Activated CD4-positive, alpha-beta T cell treated with anti-CD3 and anti-CD28 coated beads for 48 hours (primary cell): ENCODE measurements at places on chromosomes 2 and 18.

- DNase-seq: no peak
Observed at GRCh38 chr2:170189757-170190156, 11.8 kb downstream of the MYO3B start.

DNA sequence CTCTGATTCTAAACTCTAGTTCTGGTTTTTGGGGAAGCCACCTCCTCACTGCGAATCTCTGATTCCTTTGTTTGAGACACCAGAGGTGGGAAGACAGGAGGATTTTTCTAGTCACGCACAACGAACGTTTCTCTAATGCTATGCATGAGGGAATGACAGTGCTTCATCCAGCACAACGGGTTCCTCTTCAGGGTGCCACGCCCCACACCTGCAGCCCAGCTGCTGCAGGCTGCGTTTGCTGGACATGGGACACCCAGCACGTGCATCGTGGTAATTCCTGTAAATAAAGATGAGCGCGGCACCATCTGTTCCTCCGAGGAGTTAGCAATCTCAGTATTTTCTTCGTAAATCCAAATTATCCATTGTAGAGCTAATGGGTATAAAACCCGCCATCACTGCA, 37.5 kb upstream of the TPO start:
- DNase-seq: no peak

GRCh38 chr18:23188068-23188760, 52.9 kb downstream of the CABLES1 start:
- no peak for DNase-seq

- no peak for DNase-seq
Observed at GRCh38 chr18:79178113-79178531, 108.9 kb downstream of the ATP9B start.

GRCh38 chr2:207469943-207470729, 59.6 kb upstream of the CREB1 start:
- no peak for DNase-seq

DNA sequence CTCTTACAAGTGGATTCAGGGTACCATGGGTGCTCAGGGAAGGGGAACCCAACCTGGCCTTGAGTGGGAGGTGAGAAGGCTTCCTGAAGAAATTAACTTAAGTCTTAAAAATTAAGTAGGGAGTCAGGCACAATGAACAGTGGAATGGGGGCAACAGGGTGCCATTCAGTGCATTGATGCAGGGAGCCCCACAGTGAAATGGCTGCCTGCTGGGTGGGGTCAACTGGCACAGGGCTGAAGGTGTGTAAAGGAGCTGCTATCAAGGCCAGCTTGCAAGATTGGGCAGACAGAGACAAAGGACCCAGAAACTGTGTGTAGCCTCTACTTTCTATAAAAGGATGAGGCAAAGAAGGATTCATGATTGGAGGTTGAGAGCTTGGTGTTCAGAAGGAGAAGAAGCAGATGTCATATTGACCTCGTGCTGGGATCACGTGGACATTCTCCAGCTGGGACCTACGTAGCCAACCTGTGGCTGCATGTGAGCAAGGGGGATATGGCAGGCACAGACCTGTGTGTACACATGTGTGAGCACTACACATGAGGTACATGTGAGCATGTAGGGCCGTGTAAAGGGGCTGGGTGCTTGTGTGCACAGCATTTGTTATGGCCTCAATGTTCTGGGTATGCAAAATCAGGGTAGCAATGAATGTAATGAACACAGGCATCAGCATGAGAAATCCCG, 209.5 kb upstream of the HAAO start:
- DNase-seq: no peak

- no peak for DNase-seq
Observed at GRCh38 chr2:43419876-43420275, 176.0 kb downstream of the THADA start.

- no peak for DNase-seq
Observed at GRCh38 chr2:74851191-74851566, 17.3 kb downstream of the HK2 start.

DNA sequence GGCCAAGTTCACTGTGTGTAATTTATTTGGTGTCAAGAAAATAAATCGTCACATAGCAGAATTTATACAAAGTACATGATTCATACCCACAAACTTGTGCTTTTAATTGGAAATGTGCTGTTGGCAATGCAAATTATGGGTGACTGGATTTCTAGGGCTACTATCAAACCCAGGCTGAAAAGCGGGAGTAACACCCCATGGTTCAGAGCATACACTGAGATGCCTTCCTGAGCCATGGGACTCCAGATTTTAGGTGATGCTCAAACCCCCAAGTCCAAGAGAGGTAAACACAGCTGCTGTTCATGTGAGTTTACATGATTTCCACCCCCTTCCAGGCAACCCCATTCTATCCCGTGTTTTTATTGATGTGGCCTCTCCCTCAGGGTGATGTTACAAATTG, 565.9 kb upstream of the ID2 start:
- DNase-seq: no peak

DNA sequence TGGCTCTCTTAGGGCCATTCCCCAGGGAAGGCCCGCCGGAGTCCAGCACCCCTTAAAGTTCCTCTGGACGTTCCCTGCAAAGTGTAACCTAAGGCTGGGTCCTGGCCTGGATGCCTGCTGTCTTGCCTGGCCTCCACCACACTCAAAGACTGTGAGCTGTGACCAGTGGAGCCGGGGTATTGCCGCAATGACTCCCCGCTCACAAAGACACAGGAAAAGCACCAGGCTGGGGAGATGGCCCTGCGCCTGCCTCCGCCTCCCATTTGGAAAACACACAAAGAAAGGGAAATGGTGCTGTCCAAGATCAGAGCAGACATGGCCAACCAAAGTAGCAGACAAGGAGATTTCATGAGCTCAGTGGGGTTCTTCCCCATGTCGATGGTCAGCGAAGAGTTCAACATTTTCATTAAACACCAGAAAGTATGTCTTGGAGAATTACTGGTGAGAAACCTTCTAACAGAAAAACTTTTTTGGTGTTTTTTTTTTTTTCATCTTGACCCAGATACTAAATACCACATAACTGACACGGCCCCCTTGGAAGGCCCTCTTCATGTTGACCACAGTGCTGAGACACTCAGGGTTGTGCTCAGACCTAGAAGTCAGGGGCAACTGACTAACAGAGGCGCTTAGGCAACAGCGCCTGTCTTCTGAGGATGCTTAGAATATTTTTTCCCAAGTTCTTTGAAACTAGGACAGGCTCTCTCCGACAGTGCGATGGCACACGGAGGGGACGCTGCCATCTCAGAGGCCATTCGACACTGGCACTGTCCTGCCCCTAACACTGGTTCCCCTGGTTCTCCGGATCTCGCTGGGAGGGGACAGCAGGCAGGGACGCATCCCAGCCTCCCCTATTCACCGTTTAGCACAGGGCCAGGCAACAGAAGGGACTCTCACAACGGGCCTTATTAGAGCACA, 226.4 kb upstream of the ID2 start:
- no peak for DNase-seq

GRCh38 chr2:138700716-138701115, 79.5 kb downstream of the NXPH2 start:
- DNase-seq: no peak

DNA sequence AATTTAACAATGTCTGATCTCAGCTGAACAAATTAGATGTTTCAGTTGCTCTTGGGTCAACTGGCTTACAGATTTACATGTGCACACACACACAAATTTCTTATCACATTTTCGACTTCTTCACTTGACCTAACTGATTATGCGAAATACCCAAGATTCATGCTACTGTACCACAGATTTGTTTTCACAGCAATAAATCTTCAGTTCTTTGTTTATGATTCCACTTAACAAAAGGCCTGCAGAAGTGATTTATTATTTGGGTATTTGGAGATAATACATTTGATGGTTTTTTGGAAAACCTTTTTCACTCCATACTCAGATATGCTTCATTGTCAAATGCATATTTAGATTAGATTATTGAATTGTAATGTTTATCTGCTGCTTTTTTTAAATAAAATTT, 129.0 kb downstream of the GALNT1 start:
- no peak for DNase-seq

DNA sequence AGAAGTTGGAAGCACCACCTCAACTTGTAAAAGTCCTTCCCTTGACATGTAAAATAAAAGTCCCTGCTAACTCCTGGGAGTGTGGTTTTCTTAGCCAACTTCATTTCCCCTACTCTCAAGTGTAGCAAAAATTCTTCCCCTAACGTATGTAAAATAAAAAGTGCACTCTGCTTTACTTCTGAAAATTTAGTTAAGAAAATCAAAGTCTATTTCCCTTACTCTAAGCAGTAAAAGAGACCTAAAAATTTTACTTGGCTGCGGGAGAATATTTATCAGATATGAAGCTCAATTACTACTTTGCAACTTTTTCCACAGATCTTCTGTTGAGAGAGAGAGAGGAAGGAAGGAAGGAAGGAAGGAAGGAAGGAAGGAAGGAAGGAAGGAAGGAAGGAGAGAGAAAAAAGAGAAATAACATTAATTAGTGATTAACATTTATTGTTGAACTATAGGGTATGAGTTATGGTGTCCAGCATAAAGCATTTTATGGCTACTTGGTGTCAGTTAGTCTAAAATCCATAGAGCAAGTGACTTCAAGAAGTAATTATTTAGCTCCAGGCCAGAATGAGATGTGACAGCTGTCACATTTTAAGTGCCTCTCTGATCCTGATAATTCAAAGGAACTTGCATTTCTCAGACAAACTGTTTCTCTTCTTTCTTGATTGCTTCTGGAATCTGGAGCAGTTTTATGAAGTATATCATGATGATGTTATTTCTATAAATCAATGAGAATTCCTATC, 210.3 kb downstream of the TMX3 start:
- no peak for DNase-seq

DNA sequence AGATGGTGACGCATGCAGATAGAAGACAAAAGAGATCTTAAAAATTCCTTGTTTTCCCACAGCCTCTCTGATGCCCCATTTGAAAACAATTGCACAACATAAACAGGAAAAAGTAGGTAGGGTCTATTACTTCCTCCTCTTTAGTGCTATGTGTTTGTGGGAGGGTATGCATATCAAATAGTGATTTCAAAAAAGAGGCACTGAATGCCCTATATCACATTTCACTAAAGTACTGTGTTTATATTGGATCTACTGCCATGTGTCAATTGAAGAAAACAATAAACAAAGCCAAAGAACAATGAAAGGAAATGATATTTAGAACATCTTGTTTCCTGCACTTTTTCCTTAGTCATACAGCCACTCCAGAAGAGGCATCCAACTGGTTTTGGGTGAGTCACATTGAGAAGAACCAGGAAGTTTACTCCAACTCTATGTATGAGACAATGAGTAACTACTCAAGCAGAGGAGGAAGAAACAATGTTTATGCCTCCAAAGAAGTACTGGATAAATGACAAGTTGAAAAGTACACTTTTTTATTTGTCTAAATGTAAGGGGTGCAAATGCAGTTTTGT, 583.6 kb downstream of the FBXO15 start:
- no peak for DNase-seq

GRCh38 chr18:59488899-59489298, 129.8 kb upstream of the LMAN1 start:
- no peak for DNase-seq

DNA sequence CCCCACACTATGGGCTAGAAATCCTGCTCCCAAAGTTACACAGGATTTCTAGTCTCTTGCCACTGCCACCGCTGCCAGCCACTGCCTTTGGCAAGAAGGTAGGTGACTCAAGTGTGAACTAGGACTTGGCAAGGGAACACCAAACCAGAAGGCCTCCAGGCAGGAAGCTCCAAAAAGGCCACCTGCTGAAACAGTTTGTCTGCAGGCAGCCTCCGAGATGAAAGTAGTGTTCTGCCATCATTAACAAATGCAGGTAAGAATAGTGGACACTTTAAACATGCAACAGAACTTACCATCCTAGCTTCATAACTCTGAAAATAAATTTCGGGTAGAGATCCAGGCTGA, 3.9 kb downstream of the ANKRD44 start:
- DNase-seq: peak; percentile 46

DNA sequence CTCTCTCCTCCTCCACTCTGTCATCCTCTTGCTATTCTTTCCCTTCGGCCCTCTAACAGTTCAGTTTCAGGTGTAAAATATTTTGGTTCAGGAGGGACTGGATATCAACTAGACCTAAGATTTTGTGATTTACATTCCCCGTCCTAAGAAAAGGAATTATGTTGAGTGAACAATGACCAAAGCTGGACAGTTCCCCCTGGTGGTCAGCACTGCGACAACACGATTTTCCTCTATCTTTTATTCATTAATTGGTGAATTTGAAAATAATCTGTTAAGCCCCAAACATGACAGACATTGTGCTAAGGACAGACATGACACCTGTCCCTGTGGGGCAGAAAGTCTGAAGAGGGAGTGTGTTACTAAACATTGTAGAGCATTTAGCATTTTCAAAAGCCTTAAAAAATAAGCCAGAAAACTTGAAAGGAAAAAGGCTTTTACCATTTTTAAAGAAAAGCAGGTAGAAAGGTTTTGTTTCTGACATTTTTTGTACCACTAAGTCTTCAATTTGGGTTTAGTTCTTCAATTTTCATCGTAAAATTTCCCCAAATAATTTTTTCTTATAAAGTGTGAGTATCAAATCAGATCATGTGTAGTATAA, 28.4 kb upstream of the GTF2A1L start:
- no peak for DNase-seq

GRCh38 chr18:63297687-63298399, 21.7 kb downstream of the BCL2 start:
- no peak for DNase-seq

- no peak for DNase-seq
Observed at GRCh38 chr2:174341995-174342685, 7.4 kb downstream of the SP9 start.

- no peak for DNase-seq
Observed at GRCh38 chr18:77647472-77647871, 397.8 kb downstream of the GALR1 start.

- no peak for DNase-seq
Observed at GRCh38 chr2:231321556-231322334, 73.8 kb upstream of the B3GNT7 start.

GRCh38 chr2:205747829-205748386, 65.6 kb downstream of the NRP2 start:
- DNase-seq: no peak

- no peak for DNase-seq
Observed at GRCh38 chr2:64401529-64401880, 52.5 kb upstream of the LGALSL start.

DNA sequence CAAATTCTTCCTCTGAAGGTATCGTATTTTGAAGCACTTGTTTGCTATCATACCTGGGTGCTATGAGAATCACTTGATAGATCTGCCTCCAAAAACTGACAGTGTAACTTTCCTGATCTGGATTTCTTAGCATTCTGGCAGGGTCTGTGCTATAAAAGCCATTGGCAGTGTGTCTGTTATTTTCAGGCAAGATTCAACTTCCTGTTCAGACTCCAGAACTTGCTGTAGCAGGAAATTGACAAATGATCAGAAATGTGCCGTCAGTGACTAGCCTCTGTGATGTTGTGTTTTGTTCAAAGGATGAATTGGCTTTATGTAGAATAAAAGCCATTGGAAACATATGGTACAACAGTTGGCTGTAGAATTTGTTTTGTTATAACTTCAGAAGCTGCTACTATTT, 273.3 kb downstream of the PTPRM start:
- no peak for DNase-seq

- DNase-seq: no peak
Observed at GRCh38 chr2:42928161-42928691, 135.8 kb upstream of the HAAO start.

GRCh38 chr2:110946902-110947301, 173.8 kb upstream of the BCL2L11 start:
- no peak for DNase-seq
